T-helper 2 cell (primary cell): ENCODE measurements at places on chromosomes 3 and 15.

- no peak for DNase-seq
Observed at GRCh38 chr3:129778871-129779270, 114.6 kb downstream of the TMCC1 start.

DNA sequence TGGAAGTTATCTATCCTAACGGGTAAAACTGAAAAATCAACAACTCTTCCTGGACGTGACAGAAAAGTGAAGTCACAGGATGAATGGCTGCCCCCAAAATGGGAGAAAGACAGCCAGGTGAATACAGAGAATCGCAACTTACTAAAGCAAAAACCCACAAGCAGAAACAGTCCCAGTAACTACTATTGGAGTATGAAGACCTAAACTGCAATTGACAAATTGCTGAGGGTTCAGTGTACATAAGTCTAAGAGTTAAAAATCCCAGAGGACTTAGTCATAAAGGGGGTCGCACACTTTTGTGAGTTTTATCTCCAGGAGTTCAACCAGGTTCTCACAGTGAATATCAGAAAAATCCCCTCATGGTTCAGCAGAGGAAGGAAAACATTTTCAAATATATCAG, 56.8 kb upstream of the IMPG2 start:
- DNase-seq, result no peak

GRCh38 chr3:86794361-86795065, 196.4 kb downstream of the VGLL3 start:
- DNase-seq, result no peak

DNA sequence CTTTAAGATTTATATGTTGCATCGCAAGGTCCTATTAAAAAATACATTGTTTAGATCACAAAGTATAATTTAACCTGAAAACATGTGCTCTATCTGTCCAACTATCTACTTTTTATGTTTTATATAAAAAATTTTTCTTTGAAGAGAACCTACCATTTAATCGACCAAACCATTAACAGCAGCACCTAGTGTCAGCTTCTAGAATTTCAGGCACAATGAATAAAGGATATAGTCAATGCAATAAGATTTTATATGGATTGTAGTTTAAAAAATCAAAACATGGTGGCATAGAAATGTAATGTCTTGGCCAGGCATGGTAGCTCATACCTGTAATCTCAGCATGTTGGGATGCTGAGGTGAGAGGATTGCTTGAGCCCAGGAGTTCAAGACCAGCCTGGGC, 313.7 kb downstream of the GAP43 start:
- no peak for DNase-seq

GRCh38 chr3:161649900-161650484, 153.4 kb downstream of the OTOL1 start:
- no peak for DNase-seq

- DNase-seq, result no peak
Observed at GRCh38 chr15:48358229-48359152, 27.3 kb downstream of the DUT start.

DNA sequence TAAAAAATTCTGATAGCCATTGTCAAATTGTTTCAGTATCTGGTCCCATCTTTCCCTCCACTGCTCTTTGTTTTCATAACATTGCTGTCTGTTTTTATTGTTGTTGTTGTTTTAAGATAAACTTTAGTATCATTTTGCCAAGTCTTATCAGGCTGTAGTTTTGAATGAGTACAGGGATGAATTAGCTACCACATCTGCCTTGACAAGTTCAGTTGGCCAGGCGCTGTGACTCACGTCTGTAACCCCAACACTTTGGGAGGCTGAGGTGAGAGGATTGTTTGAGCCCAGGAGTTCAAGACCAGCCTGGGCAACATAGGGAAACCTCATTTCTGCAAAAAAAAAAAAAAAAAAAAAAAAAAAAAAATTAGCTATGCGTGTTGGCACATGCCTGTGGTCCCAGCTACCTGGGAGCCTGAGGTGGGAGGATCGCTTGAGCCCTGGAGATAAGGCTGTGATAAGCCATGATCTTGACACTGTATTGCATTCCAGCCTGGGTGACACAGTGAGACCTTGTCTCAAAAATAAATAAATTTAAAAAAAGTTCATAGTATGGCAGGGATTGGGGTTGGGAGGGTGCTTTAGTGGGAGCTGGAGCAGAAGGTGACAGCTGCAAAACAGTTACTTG, 8.3 kb upstream of the ANKDD1A start:
- DNase-seq, result no peak

DNA sequence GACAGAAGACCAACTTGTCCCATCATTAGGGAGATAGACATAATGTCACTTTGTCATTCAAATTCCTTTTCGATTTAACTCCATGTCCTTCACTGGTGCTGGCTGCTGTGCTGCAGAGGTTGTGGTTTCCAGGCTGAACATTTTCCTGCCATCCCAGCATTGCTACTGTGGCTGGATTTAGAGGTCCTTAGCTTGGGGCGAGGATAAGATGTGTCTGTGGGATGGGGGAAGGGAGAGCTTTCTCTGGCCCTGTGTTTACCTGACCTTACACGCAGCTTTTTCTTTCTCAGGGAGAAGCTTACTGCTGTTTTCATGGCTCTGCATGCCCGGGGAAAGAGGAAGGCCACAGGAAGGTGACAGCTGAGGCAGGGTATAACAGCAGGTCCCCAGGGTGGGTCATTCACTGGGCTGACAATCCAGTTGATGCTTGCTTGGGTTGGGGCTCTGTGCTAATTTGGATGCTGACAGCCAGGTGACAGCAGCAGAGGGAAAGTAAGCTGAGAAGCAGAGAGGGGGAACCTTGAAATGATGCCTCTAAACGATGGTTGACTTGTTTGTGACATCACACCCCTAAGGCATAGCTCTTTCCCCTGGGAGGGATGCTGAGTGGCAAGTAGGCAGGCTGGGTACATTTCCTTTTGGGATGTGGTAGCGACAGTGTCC, 326.9 kb upstream of the CTNNB1 start:
- DNase-seq, result no peak

DNA sequence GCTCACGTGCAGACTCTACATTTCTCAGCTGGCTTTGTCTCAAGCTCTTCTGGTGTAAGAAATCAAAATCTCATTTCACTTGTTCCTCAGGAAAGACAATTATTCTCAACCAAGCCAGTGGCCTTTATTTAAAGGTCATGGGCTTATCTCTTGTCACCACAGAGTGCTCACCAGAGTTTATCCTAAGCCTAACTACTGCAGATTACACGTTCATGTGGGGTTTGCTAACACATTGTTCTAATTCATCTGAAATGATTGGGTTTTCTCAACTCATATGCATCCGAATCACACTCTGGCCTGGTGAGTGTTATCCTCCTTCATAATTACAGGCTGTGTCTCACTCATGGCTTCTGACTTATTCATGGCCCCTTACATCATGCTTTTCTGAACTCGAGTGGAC, 83.3 kb upstream of the TSC22D2 start:
- no peak for DNase-seq

- DNase-seq, result no peak
Observed at GRCh38 chr3:5271372-5271683, 83.8 kb downstream of the EDEM1 start.

- no peak for DNase-seq
Observed at GRCh38 chr3:177968891-177969290, 567.3 kb upstream of the KCNMB2 start.

DNA sequence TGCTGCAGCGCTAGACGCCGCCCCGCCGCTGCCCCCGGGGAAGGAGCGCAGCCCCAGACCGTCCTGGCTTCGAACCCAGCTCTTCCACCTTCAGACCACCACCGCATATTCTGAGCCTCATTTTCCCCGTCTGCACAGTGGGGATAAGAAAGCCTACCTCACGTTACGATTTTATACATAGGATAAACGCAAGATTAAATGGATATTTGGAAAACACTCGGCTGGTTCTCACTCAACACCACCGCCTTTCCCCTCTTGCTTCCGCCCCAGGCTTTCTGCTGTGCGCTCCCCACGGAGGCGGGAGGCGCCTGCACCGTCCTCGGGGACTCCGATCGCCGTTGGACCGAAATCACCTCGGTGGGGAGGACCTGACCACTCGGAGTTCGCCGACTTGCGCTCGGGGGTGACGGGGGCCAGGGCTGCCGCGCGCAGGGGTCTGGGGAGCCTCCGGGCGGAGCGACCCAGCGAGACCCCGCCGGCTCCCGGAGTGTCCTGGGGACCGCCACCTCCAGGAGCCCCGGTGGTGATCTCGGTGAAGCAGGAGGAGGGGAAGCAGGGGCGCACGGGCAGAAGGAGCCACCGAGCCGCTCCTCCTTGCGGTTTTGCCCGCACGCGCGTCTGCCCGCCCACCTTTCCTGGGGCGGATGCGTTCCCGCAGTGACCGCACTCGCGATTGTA, 4.0 kb downstream of the FBXL22 start:
- peak; percentile 54 for DNase-seq

GRCh38 chr3:15795651-15796308, 2.0 kb downstream of the ANKRD28 start:
- DNase-seq, result no peak

- DNase-seq, result no peak
Observed at GRCh38 chr3:32850226-32850625, 32.4 kb downstream of the TRIM71 start.

- no peak for DNase-seq
Observed at GRCh38 chr3:32577174-32577573, 6.5 kb upstream of the DYNC1LI1 start.

DNA sequence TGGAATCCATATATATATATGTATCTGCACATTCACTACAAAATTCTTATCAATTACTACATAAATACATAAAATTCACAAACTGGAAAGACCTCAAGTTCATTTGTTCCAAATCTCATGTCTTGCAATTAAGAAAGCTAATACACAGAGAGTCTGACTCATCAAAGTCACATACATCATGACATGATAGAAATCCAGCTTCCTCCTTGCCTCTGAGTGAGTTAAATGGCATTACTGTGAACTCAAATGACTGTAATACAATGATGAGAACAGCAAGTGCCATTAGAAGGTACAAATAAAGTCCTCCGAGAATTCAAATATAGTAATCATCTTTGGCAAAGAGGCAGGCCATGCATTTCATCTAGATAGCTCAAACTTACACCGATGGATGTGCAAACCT, 55.1 kb upstream of the AGTR1 start:
- DNase-seq, result no peak

DNA sequence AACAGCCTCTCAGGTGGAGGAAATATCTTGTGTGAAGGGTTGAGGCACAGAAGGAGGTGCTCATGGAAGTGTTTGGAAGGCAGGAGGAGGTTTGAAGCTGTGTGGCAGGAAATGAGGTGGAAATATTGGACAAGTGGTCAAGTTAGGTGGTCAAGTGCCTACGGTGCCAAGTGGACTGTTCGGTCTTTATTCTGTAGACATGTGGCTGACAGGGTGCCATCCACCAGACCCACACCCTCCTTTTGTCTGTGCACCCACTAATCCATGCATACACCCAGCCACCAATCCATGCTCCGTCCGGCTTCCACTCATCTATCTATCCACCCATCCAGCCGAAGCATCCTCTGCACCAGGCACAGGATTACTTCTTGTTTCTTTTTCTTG, 2.2 kb downstream of the SLC6A20 start:
- DNase-seq, result no peak

- no peak for DNase-seq
Observed at GRCh38 chr3:43951813-43952212, 261.1 kb downstream of the ABHD5 start.

GRCh38 chr3:125381314-125381713, 6.2 kb upstream of the ZNF148 start:
- no peak for DNase-seq

GRCh38 chr15:60871152-60871551, 357.9 kb downstream of the RORA start:
- no peak for DNase-seq

- no peak for DNase-seq
Observed at GRCh38 chr15:49706805-49707204, 86.0 kb downstream of the DTWD1 start.

- DNase-seq, result no peak
Observed at GRCh38 chr15:62841269-62841628, 201.3 kb upstream of the TPM1 start.

DNA sequence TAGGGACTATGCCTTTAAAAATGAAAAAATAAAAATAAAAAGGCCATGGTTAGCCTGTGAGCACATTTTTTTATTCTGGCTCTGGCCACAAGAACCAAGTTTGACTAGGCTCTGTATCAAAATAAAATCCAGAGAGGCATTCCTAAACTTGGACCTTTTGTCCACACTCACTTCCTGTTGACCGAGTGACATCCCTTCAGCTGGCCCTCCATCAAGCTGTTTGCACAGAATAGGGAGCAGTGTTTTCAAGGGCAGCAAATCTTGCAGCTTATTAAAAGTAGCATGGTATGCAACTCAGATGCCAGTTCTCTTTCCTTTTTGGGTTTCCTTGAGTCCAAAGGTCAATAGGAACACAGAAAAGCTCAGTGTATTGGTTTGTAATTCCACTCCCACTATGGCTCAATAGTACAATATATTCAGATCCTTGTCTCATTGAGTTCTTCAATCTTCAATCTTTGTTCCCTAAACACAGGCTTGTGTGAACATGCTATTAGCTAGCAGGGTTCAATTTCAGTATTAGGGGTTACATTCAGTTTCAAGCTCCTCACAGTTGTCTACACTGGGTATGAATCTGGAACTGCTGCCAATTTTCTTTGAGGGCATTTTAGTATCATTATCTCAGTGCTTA, 244.5 kb downstream of the RBMS3 start:
- no peak for DNase-seq

DNA sequence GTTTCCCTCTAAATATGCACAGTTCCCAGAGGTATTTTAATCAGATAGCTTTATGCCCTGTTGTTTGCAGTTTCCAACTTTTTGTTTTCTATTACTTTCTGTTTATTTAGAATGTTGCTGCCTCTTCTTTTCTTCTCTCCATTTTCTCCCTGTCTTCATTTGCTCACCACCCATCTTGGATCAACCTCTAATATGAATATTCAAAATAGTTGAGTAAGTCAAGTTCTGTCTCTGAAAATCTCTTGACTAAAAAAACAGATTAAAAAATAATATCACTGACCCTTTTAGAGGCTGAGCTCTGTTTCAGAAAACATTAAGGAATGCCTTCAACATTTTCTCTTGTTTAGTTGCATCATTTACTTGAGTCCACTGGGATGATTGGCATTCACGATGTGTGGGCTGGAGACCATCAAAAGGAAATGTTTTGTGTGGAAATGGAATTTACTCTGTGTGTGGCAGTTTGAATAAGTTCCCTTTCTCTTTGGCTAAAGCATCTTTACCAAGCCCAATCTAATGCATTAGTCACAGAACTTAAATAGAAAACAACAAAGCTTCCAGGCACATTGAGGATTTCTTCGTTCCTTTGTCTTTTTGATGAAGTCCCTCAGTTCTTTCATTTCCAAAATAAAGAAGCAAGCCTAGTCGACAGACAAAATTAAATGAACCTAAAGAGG, 633.9 kb upstream of the TGFBR2 start:
- DNase-seq, result no peak

DNA sequence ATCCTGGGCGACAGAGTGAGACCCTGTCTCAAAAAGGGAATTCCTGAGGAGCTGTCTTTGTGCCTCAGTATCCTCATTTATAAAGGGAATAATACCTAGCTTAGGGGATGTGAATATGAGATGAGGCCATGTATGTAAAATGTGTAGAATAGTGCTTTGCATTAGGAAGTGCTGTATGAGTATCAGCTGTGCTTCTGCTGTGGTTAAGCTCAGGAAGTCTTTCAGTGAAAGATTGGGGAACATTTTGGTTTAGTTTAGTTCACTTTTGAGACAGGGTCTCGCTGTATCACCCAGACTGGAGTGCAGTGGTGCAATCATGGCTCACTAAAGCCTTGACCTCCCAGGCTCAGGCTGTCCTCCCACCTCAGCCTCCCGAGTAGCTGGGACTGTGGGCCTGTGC, 10.6 kb downstream of the THUMPD3 start:
- no peak for DNase-seq

- DNase-seq, result no peak
Observed at GRCh38 chr3:133881492-133881891, 14.2 kb downstream of the RAB6B start.
